ENCODE measurements at places on chromosomes 2 and 18.

GRCh38 chr2:156134887-156135286 is 197.6 kb downstream of the NR4A2 start:
- DNase-seq: no peak

DNA sequence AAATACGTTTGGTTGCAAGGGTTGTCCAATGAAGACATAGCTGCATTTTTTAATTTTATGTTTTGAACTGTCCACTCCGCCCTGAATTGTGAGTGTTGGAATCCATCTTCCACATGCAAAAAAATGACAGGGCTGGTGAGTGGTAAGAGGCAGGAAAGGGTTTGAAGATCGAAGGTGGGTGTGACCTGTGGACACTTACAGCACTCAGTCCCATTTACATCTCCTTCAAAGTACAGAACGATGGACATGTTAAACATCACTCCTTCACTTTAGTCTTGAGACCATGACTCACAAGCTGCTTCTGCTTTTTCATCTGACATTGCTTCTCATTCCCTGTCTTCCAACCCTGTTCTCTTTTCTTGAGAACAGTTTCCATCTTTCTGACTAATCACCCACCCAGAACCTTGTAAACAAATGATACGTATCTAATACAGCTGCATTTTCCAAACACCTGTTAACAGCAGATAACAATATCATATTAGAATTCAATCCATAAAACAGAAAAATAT is 179.3 kb downstream of the ZNF516 start:
- DNase-seq: no peak

- peak; percentile 6 for DNase-seq
These were observed 69.7 kb downstream of the LYPD6 start for GRCh38 chr2:149399934-149400615.

DNA sequence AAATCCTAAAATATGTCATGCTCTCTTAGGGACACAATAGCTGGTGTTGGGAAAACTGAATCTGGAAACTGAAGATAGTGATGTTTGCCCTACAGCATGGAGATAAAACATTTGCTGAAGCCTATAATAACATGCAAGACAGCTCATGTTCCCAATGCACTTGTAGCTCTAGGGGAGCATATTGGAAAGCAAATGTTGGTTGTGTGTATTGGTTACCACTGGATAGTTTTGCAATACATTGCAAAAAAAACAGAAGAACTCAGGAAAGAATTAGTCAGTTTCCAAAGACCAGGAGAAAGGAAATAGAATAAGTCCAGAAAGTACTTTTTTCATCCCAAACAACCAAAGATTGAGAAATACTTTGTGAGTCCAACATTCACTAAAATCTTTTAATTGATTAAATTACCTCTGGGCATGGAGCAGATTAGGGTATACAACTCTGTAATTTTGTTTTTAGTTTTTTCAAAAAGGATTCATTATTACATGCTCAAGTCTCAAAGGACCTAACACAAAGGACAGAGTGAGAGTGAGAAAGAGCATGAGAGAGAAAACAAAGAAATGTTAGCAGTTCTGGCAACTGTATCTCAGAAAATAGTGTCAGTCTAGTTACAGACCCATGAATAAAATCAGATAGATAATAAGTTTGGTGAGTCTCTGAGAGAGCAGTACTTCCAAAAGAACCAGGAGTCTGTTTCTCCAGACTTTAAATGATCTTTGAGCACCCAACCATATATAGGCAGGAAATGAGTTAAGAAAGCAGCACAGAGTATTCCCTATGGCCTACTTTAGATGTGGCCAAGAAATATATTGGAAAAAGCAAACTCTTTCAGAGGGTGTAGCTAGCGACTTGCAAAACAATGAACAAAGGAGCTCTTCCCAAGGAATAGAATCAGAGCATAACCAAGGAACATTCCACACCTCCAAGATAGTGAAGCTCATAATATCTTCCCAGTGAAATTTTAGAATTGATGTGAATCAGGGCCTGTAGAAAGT is 36.6 kb upstream of the COL3A1 start:
- no peak for DNase-seq

DNA sequence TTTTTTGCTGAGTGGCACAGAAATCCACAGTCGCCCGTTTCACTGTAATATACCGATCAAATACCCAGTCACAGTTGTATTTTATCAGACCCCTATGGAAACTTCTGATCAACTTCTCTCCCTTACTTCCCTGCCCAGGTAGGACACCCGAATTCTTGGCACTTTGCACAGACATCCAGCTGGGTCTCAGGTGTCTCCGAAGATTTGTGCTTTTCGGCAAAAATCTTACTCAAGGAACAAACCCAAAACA is 596 bp downstream of the MREG start:
- no peak for DNase-seq

DNA sequence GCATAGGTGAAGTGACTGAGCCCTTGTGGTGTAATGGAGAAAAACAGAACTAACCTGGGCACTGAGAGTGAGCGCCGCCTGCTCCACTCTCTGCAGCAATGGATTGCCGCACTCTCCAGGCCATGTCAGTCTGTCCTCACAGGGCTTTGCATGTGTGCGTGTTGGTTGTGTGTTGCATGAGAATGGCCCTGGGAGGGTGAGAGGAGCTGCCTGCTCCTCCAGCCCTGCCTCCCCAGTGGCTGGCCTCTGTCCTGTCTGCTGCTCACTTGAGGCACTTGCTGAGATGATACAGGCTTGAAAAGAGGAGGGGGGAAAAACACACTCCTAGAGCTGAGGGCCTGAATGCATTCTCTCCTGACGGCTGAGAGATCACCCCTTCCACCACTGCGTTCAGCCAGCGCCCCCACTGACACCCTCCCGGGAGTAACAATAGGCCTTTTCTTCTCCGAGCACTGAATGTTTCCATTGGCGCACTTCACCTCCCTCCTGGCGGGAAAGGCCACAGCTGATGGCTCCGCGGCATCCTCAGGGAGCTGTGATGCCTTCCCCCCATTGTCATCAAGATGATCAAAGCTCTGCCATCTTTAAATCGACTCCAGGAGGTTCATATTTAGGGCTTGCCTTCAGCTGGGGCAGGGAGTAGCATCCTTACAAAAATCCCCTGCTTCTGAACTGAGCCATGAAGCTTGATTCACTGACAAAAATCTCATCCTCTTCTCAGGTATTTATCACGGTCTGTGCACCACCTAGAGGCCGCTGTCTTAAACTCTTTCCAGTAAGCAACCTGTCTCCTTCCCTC is 49.9 kb upstream of the DAPL1 start:
- peak; percentile 61 for DNase-seq

DNA sequence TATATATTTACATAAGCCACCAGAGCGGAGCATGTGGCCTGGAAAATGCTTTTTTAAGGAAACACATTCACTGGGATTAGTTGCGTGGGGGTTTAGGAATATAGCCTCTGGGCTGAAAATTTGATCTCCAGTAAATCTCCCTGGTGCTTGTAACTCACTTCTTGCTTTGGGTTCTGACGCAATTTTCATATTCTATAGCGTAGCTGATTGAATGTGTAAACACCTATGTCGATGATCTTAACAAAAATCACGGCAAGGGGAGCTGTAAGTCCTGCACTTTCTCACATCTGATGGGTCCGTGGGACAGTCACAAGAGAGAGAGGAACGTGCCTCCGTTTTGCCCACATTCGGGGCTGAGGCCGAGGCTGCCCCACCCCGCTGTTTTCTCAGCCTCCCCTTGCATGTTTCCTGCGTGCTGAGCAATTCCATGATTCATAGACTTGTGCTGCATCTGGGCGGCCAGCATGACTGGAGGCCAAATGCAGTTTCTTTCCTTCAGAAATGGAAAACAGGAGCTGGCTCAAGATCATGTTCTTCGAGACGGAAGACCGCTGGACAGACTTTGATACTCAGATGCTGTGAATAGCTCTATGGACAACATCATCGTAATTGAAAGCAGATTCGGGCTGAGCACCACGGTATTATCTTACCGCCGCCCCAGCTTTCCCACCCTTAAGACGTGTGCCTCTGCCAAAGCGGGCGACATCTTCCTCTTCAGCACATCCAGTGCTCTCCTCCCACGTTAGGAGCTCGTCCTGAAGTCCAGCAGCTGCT is 109.2 kb downstream of the TMEM18 start:
- DNase-seq: peak; percentile 40

- DNase-seq: peak; percentile 34
These were observed 24.1 kb downstream of the GREB1L start for GRCh38 chr18:21265971-21266673.

GRCh38 chr2:159484532-159484931 is 131.8 kb downstream of the BAZ2B start:
- no peak for DNase-seq

DNA sequence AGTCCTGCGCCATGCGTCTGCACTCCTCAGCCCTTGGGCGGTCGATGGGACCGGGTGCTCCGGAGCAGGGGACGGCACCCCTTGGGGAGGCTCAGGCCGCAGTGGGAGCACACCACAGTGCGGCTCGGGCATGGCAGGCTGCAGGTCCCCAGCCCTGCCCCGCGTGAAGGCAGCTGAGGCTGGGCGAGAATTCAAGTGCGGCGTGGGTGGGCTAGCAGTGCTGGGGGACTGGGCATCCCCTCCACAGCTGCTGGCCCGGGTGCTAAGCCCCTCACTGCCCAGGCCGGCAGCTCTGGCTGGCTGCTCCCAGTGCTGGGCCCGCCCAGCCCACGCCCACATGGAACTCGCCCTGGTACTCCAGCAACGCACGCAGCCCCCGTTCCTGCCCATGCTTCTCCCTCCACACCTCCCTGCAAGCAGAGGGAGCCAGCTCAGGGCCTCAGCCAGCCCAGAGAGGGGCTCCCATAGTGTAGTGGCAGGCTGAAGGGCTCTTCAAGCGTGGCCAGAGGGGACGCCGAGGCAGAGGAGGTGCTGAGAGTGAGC is 198.3 kb upstream of the CNTNAP5 start:
- no peak for DNase-seq

- DNase-seq: no peak
These were observed 189.4 kb upstream of the ACAA2 start for GRCh38 chr18:50002781-50003180.

GRCh38 chr2:190854726-190855125 is 25.9 kb upstream of the GLS start:
- no peak for DNase-seq

- no peak for DNase-seq
These were observed 97.2 kb upstream of the LPIN2 start for GRCh38 chr18:3110034-3110752.

GRCh38 chr2:28681158-28681571 is 70.5 kb upstream of the PPP1CB start:
- DNase-seq: no peak

- DNase-seq: no peak
These were observed 18.6 kb upstream of the TXNDC2 start for GRCh38 chr18:9867071-9867594.

DNA sequence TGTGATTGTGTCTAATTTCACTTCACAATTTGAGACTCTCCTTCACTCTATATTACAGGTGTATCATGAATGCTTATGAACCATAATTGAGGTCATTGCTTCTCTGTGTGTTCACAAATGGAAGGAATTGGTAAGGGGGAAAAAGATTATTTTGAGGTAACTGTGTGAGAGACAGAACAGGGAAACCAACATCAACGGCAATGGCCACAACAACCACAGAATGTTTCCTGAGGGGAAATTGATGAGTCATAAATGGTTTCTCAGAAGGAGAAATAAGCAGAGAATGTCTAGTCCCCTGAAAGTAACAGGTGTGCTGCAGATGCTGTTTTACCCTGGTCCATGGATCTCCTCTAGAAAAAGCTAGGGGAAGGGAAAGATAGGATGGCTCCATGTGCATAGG is 361.2 kb upstream of the GALNT5 start:
- peak; percentile 5 for DNase-seq

DNA sequence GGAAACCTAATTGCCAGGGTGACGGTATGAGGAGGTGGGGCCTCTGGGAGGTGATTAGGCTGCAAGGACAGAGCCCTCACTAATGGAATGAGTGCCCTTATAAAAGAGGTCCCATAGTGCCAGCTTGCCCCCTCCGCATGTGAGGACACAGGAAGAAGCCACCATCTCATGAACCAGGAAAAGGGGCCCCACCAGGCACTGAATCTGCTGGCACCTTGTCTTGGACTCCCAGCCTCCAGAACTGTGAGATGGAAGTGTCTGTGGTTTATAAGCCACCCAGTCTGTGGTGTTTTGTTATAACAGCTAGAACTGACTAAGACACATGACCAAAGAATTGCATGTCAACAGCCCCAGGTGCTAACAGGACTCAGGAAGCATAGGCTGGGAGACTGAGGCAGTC is 214.3 kb downstream of the MGAT5 start:
- no peak for DNase-seq

GRCh38 chr18:39655341-39655740 is 2089.7 kb upstream of the CELF4 start:
- DNase-seq: no peak

GRCh38 chr2:189440644-189440946 is 679 bp upstream of the WDR75 start:
- no peak for DNase-seq

GRCh38 chr2:71778936-71779773 is 325.8 kb downstream of the DYSF start:
- no peak for DNase-seq

DNA sequence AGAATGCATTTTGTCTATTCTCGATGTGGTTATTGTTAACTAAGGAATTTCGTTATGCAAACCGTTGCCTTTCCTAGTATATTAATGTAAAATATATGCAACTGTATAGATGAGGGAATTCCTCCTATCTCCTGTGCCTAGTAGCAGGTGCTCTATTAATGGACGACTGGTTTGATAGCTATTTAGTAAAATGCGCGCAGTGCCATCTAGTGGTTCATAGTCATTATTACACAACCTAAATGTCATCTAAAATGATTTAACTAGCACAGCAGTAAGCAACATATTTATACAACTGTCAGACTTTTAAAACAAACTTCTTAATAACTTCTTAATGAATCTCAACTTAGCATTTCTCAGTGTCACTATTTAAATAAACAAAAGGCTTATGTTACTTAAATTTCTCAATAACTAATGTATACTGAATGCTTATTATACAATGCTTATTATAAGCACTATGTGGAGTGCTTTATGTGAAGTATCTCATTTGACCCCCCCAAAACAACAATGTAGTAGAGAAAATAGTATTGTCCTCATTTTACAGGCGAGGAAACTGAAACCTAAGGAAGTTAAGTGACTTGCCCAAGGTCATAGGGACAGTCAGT is 77.9 kb downstream of the DTNA start:
- DNase-seq: no peak

DNA sequence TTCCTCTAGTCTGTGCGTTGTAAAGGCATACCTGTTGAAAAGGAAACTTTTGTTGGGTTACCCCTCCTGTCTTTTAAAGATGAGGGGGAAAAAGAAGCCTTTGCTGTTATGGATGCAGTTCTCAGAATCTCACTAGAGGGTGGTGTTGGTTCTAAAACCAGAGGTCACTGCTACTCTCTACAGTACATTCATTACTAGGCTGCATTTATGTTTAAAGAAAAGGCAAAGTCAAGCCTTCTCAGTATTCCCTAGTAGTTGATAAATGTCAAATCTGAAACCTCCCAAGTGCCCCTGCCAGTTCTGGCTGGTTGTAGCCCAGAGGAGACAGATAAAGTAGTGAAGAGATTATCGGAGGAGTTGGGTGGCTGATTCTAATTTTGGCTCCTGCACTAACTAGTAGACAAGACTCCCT is 1.4 kb upstream of the PLCL1 start:
- peak; percentile 7 for DNase-seq

GRCh38 chr2:37586663-37587317 is 84.7 kb downstream of the CDC42EP3 start:
- DNase-seq: no peak
